ENCODE measurements at places on chromosomes 3 and 15. TPM values are rescaled to one million over a fixed set of nuclear protein-coding genes. Genes with fewer than 3 reads are reported as not detected.

USP4 gene
- 41.9 TPM for total RNA-seq

TRIM42 gene
- total RNA-seq: not detected

MTFMT gene
- total RNA-seq: 12.8 TPM

GOLGA6D gene
- not detected for total RNA-seq

PRICKLE2 gene
- total RNA-seq: 50.5 TPM

Data from metanephros (tissue), 2 donors.